Activated CD4-positive, alpha-beta T cell treated with anti-CD3 and anti-CD28 coated beads, Interleukin-2, amount 10 ng/mL, durations not matched to agents 7 days and 5 days (primary cell): ENCODE measurements at places on chromosomes 4 and X.

- DNase-seq = no peak
Measured at GRCh38 chr4:166655231-166655630, 579.1 kb downstream of the SPOCK3 start.

DNA sequence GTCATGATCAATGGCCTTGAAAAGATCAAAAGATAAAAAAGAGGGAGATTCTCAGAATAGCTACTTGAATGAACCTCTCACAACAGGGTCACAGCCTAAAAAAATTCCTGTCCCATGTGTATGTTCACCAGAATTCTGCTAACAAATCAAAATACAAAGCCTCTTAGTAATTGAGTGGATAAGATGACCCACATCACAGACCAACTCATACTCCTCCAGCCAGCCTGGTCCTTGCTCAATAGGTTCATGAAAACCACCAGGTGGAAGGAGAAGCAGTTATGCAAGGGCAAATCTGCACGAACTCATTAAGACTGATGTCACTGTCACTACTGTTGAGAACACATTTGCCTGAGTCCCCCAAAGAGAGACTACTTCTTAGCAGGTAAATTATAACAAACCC is 21.5 kb downstream of the WDFY3 start:
- no peak for DNase-seq

DNA sequence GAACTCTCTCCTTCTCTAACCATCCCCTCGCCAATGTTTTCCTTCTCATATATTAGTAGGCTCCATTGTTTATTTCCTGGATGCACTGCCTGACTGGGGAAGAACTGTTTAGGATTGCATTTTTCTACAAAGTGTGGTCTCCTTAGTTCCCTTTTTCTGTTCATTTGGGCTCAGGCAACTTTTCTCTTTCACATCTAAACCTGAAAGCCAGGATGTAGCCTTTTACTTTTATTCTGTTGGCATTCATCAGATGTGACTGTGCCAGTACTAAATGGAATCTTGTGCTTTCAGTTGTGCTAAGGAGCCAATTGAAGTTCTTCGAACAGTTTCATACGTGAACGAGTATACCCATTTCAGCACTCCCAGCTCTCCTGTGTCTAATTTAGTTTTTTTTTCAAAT is 59.8 kb downstream of the DDIT4L start:
- no peak for DNase-seq

GRCh38 chr4:105623099-105623498 is 70.7 kb downstream of the ARHGEF38 start:
- DNase-seq = no peak

GRCh38 chr4:34289489-34289888 is 1954.8 kb downstream of the ARAP2 start:
- no peak for DNase-seq

DNA sequence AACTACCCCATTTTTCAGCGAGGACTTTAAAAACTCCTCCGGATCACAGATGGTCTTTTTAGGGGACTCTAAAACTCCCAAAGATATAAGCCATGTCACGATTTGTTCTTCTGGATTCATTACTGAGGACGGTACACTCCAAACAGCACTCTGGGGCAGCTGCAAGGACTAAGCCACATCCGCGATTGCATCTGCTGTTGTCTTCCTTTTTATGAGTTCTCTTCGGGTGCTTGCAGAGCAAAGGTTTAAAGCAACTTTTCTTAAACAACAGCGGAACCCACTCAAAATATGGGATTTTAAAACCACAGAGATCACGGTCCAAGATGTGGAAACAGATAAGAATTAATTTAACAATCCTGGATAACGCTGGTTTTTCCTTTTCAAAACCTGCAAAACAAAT is at the start of gene ARHGEF6:
TSS of gene ARHGEF6 (minus strand) at position 170 of the 400 bp plus-strand sequence. CDS start at position 120, 50 bp downstream.
- peak; percentile 52 for DNase-seq

DNA sequence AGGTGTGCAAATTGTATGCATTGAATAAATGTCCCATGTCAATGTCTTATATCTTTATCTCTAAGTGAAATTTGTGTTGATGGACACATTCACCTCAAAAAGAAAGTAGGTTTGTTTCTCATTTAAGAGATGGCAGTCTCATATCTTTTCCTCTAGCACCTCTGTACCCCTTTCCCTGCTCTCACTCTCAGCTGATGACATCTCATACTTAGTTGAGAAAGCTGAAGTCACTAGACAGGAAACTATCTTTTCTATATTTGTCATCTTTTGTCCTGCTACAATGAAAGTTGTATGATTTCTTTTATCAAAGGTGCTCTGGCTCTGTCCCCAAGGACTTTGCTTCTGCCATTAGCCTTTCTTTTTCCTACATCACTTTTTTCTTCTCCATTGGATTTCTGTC is 84.0 kb upstream of the GRPR start:
- no peak for DNase-seq

DNA sequence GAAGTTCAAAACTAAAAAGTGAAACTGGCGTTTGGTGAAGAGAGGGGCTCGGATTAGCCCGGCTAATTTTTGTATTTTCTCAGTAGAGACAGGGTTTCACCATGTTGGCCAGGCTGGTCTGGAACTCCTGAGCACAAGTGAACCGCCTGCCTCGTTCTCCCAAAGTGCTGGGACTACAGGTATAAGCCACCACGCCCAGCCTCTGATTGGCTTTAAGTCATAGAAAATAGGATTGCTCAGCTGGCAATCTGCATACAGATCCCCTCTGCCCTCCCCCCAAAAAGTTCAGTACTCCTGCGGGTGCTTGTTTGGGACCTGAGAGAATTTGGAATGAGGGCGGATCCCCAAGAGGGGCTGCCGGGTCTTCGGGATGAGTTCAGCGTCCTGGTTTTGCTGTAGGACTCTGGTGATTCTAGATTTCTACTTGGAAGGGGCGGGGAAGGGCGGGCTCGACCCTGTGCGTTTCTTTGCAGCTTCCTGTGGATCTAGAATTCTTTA is 537 bp upstream of the PRKX start:
- peak; percentile 10 for DNase-seq

DNA sequence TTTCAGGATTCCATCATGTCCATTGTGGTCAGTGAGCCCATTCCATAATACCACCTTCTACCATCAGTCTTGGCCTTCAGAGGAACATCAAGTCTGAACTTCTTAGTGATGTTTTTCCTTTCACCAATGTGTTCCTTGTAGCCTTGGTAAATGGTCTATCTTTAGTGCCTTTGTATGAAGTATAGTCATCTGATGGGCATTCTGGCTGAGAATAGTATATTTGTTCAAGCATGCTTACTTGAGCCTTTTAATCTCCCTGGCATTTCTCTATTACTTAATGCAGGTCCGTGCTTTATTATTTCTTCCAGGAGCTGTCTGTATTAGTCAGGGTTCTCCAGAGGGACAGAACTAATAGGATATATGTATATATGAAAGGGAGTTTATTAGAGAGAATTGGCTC is 99.7 kb downstream of the TLL1 start:
- no peak for DNase-seq

- DNase-seq = no peak
Measured at GRCh38 chr4:132297346-132297745, 851.7 kb upstream of the PCDH10 start.

DNA sequence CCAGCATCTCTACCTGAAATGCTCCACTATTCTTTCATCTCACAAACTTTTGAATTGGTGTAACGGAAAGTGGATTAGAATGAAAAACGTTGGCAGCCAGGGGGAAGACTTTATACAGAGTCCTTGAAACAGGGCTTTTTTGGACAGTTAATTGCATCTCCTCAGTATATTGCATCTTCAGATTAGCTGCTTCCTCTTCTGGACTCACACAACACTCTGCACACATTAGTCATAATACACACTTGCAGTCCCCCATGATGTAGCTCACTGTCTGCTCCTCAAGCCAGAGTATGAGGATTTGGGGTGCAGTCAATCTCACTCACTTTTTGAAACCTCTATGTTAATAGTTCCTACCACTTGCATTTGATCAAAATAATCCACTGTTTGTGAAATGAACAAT is 101.0 kb downstream of the ADGRA3 start:
- no peak for DNase-seq

DNA sequence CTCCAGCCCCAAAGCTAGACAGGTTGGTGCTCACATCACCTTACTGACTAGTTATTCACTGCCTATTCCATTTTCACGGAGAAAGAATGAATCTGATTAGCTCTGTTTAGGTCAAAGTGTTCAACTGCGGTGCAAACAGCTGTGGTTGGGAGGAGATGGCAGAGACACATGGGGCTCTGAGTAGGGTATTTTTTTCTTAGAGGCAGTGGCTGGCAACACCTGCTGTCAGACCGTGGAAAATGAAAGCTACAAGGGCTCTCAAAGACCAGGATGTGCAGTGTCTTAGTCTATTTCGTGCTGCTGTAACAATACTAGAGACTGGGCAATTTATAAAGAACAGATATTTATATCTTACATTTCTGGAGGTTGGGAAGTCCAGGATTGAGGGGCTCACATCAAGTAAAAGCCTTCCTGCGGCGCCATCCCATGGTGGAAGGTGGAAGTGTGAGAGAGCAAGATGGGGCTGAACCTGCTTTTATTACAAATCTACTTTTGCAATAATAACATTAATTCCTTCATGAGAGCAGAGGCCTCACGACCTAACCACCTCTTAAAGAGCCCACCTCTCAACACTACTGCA is 10.6 kb downstream of the NYX start:
- peak; percentile 36 for DNase-seq

- no peak for DNase-seq
Measured at GRCh38 chr4:142092941-142093340, 456.6 kb downstream of the IL15 start.

DNA sequence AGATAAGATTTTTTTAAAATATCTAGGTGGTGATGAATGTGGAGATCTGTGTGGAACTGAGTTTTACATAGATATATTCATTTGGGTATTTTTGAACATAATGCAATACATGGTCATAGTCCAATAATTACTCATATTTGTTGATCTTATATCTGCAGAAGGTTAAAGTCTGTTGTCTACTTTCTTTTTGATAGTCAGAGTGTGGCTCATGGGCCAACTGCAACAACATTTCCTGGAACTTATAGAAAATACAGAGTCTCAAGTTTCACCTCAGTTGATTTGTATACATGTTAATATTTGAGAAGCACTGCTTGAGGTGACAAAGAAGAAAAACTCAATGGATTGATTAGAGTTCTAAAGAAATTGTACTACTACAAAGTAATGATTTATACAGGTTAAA is 408.4 kb downstream of the ARAP2 start:
- no peak for DNase-seq

- no peak for DNase-seq
Measured at GRCh38 chrX:64198036-64198435, 7.5 kb downstream of the AMER1 start.

DNA sequence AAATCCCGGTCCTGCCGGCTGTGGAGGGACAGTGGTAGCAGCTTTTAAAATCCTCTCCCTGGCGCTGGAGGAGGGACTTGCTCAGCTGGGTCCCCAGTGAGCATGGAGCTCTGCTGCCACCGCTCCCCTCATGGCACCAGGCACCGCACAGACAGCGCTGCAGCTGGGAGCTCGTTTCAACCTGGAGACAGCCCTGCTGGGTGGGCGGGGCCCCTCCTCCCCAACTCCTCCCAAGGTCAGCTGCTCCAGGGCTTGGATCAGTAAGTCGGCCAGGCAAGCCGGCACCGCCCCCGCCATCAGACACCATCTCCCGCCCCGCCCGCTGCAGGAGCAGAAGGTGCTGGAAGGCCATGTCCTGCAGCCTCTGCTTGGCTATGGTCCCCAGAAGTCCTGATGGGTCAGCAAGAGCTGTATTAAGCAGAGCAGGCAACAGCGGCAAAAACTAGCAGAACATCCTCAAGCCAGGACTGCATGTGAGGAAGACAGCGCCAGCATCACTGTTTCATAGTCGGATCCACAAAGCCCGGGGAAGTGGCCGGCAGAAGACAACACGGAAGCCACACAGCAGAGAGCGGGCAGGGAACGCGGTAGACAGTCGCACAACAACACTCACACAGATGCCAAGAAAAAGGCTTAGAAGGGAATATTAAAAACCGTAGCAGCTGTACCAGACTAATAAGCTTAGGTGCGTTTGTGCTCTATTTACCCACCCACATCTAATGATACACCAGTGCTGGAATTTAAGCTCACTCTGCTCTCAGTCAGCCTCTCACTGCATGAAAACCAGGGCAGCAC is 16.2 kb downstream of the ZFYVE28 start:
- peak; percentile 22 for DNase-seq

DNA sequence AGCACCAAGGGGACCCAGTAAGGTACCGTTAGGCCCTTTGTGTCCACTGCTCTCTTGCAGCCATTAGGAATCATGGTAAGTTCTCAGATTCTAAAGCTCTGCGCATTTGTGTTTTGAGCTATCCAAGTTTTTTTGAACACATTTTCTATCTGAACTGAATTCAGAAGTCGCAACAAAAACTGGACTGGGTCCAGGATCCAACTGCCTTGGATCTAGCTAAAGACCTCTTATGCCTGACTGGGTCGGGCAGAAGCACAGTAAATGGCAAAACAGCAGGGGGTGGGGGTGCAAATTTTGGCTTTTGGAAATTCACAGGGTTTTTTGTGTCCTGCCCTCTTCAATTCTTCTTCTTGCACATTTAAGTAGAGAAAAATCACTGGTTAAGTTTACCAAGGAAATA is 30.0 kb downstream of the RCHY1 start:
- DNase-seq = no peak

DNA sequence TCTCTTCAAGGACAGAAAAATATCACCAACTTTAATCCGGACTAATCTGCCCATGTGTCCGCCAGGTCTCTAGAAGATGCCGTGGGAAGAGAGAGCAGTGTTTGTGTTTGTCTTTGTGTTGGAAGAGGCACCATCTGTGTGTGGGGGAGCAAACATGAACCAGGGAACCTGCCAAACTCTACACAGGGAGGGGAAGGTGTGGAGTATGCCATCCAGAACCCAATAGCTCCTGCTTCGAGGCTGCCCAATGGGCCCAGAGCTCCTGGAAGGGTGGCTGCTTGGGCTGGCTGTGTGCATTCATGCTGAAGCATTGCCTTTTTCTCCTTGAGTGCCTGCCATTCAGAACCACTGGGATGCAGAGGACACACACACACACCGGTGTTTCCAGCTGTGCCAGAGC is 536.2 kb downstream of the MID1IP1 start:
- no peak for DNase-seq

DNA sequence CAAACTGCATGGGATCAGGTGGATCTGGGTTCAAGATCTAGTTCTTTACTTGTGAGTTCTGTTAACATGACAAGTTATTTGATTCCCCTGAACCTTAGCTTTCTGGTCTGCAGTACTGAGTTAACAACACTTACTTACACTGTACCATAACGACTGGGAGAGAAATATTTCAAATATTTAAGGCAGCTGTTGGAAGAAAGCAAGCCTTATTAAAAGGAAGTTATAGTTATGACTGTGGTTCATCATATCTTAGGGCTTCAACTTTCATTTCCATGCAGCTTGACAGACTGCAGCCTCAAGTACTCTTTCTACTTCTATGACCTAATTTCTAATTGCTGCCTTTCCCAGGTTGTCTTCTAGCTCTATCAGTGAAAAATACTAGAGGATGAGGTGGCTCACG is 40.0 kb upstream of the PDGFRA start:
- DNase-seq = no peak
